Fibroblast of the aortic adventitia (primary cell): ENCODE measurements at places on chromosomes 16 and 17. TPM values are rescaled to one million over a fixed set of nuclear protein-coding genes. Genes with fewer than 3 reads are reported as not detected.

GRCh38 chr17:73969956-73970355, 233.5 kb upstream of the RPL38 start:
- no peak for DNase-seq

- no peak for DNase-seq
Observed at GRCh38 chr16:23175651-23176050, 6.9 kb upstream of the SCNN1G start.

Gene FBXO39
- 0.09 and 0.57 TPM in 2 replicates for total RNA-seq

Gene KRTAP2-2
- not detected in 2 replicates for total RNA-seq

- DNase-seq: peak; percentile 98
Observed at GRCh38 chr17:50203604-50204345, 2.3 kb upstream of the COL1A1 start.

DNA sequence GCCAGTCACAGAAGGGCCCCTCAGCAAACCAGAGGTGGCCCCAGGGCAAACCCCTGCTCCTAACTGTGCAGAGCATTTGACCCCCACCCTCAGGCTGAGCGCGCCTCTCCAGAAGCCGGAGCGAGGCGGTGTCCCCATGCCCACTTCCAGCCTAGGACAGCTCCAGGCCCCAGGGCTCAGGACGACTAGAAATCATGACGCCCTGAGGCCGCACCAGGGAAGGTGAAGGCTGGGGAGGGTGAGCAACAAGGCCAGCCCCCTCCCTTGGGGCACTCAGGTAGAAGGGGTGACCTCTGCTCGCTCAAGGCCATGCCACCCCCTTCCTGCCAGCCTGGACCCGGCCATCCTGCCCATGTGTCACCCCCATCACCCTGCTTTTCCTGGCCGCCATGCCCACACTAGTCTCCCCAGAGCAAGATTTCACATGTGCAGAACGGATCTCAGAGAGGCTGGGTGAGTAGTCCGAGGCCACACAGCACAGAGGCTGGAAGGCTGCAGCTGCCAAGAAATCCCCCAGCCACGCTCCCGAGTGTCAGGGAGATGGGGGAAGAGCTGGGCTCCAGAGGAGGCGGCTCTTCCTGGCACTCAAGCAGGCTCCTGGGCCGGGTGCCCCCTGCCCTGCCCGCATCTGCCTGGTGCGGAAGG, 2.1 kb upstream of the PVALEF start:
- no peak for DNase-seq

DNA sequence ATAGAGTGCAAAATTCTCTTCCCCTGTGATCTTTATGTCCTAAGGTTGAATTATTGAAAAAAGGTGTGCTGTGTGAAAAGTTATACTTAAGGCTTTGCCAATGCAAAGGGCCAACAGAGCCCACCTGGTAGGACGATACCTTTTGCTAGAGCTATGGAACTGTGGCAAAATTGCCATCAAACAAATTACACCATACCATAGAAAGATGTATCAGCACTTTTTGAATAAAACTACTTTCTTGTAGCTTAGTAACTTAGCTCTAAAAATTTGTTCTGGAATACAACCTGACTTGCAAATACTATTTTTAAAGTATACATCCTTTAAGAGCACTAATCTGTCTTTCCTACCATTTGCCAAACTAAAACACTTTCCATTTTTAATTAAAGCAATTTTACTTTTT, 147.2 kb upstream of the ERCC4 start:
- DNase-seq: no peak

GRCh38 chr17:76567634-76568432, 17.8 kb downstream of the ST6GALNAC2 start:
- no peak for DNase-seq

Gene SLC13A2
- total RNA-seq: not detected in 2 replicates
